ENCODE measurements at places on chromosomes 12 and 14.

- DNase-seq: no peak
Measured at GRCh38 chr14:59091976-59092375, 96.5 kb upstream of the DAAM1 start.

GRCh38 chr12:124482567-124482893 lies 84.9 kb downstream of the NCOR2 start:
- DNase-seq: no peak

DNA sequence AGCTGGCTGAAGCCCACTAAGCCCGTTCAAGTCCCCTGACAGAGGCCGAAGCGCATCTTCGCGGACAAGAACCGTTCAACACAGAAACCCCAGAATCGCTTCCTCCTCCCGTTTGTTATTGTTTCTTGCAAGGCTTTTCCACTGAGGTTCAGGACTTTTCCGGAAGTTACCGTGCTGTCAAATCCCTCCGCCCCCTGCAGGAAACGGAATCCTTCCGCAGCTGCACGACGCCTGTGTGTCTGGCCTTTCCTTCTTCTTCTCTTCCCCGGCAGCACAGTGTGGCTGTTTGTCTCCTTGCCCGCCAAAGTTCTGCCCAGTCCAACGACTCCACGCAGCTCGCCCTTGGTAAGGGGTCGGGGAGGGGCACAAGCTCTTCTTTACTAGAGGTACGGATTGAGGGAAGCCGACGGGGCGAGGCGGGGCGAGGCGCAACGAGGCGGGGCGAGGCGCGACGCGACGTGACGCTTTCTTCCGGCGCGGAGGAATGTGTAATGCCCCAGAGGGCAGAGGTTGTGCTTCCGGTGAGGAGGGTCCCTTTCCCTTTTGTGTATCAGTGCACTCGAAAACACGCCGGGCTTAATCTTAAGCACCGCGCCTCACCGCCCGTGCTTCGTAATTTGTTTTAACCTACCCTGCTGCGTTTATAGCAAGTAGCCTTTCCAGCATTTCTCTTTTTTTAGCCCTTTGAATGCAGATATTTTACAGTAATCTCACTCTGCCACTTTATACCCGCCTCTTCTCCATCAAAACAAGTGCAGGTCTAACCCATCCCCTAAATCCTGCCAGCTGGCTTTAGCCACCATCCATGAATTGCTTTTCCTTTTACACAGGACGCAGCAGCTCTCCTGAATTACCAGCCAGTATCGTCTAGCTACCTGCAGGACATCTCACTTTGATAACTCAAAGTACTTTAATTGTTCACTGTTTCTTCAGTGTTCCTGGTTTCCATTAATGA lies at the start of gene KDM5A:
Gene KDM5A, minus strand, starts transcription at position 179 of the 955 bp plus-strand sequence. CDS start 229 bp downstream, outside the sequence.
- DNase-seq: peak; percentile 96

DNA sequence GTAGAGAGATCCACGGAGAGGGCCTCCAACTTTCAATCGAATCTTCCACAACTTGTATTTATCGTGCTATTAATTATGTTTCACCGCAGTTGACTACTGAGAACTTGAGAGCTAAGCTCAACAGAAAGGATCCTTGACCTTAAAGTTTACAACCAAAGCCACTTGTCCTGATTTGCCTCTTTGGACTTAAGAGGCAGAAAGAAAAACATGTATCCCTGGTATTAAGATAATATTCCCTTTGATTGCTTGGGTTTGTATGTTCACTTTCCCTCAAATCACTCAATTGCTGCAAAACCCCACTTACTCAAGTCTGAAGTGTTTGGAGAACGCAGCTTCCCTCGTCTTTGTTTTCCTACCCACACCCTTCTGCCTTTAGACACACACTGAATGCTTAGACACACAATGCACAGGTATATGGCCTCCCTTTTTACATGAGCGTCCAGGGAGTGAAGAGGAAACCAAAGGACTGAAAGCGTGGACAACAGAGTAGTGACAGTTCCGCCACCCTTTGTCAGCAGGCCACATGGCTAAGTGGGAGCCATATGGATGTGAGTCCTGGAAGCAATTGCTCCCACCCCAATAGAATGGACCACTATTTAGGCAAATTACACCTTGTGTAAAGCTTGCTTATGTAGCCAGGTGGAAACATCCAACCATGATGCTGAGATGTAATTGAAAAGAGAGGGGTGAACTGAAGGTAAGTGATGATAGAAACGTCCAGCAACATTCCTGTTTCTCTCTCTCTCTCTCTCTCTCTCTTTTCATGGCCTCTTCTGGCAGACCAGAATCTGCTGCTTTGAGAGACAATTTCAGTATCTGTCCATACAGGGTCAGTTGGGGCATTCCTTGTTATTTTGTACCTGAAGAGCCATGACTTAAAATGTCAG lies 1.4 kb upstream of the PKP2 start:
- no peak for DNase-seq

- peak; percentile 48 for DNase-seq
Measured at GRCh38 chr12:91811481-91812287, 334.0 kb downstream of the BTG1 start.

- DNase-seq: no peak
Measured at GRCh38 chr12:73362666-73363065, 1090.5 kb downstream of the TRHDE start.

- no peak for DNase-seq
Measured at GRCh38 chr12:130951636-130952035, 2.1 kb upstream of the ADGRD1 start.

- DNase-seq: no peak
Measured at GRCh38 chr14:103123634-103124500, 606 bp downstream of the TNFAIP2 start.

DNA sequence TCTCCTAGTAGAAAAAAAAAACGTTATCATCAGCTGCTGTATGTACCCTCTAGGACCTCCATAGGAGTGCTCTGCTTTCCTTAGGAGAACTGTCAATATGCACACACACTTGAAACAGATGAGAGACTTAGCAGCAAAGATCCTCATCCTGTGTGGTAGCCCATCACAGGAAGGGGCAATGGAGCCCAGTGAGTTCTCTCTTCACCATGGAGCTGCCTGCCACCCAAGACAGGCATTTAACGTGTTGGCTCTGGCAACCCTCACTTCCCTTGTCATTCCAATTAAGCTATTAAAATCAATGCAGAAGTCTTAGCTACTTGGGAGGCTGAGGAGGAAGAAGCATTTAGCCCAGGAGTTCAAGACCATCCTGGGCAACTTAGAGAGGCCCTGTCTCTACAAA lies 64.8 kb upstream of the PLEKHA5 start:
- no peak for DNase-seq

Measured in neuronal stem cell (in vitro differentiated cells).